ENCODE measurements at places on chromosomes 3 and 15.

DNA sequence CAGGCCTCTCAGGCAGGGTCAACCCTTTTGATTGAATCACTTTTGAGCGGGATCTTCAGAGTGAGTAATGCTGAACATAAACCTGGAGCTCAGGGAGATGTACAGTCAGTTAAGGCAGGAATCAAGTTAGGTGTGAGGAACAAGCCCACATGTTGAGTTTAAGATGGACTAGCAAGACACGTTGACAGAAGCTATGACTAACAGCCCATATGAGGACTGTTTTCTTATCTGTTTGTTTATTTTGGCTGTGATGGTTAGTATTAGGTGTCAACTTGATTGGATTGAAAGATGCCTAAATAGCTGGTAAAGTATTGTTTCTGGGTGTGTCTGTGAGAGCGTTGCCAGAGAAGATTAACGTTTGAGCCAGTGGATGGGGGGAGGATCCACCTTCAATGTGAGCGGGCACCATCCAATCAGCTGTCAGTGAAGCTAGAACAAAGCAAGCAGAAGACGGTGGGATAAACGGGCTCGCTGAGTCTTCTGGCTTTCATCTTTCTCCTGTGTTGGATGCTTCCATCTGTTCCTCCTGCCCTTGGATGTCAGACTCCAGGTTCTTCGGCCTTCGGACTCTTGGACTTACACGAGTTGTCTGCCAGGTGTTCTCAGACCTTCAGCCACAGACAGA is 232.3 kb upstream of the STAC start:
- no peak for DNase-seq

DNA sequence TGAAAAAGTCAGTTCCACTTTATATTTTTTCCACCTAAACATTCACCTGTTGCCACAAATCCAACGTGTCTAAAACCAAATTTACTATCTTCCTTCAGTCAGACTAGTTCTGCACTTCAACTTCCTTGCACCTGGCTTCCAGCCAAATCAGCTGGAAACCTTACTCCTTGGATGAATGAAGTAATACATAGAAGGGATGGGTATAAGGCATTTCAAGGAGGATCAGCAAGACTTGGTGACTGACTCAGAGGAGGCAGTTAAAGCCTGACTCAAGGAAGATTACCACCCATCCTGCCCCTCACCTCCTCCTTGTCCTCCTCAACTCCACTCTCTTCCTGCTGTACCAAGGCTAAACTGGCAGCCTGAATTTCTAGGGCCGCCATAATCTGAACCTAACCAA is 37.1 kb downstream of the QTRT2 start:
- peak; percentile 88 for DNase-seq

GRCh38 chr15:98304371-98304770 is 343.9 kb downstream of the ARRDC4 start:
- DNase-seq: no peak

GRCh38 chr3:131107637-131108433 is 81.2 kb downstream of the NEK11 start:
- peak; percentile 35 for DNase-seq

GRCh38 chr15:99502182-99502581 is 63.6 kb upstream of the MEF2A start:
- no peak for DNase-seq

DNA sequence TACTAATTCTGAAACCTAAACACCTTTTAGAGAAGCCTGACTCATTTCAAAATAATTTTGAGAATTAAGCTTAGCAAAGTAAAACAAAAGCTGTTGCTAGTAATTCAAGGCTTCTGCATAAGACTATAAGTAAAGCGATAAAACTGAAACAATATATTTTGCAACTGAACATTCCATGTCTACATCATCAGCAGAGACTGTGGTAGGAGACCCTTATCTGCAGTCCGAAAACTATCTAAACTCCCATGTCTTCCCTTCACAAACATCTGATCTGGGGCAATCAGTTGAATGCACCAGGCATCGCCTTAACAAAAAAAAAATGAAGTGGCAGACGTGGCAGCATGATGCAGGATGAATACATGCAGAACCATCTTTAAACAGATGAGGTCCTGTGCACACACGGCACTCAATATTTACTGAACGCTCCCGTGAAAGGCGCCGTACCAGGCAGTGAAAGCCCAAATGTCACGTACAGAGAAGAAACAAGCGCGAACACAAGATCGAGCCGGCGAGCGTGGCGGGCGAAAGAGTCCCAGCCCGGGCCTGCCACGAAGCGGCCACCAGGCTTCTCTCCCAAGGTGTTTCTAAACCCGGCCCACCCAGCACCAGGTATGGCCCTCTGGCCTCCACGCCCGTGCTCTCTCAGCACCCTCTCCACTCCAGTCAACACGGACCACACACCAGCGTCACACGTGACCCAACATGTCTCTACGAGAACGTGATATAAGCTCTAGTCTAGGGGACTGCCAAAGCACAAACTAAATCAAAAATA is 63.0 kb downstream of the CHSY1 start:
- DNase-seq: peak; percentile 86

GRCh38 chr3:14478956-14479550 is 61.1 kb downstream of the GRIP2 start:
- no peak for DNase-seq

- no peak for DNase-seq
Observed at GRCh38 chr15:52067545-52067926, 45.0 kb downstream of the BCL2L10 start.

GRCh38 chr3:163809540-163809993 is 1268.7 kb downstream of the SI start:
- DNase-seq: no peak

DNA sequence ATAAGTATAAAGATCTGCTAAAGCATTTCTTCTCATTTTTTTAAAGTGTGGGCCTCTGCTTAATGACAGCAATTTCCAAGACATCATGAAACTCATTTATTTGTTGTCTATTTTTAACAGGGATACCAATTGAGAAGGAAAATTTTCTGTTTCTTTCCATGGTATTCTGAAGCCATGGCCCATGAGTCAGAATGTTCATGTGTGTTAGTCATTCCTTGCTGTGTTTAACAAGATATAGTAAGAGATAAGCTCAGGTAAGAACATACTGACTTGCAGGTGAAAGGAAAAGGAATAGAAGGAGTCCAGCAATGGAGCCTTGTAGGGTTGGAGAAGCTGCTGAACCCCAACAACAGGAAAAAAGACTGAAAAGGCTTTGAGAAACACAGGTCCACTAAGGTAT is 17.0 kb upstream of the ARID3B start:
- no peak for DNase-seq

- DNase-seq: no peak
Observed at GRCh38 chr3:129645286-129645685, 38.8 kb upstream of the PLXND1 start.

DNA sequence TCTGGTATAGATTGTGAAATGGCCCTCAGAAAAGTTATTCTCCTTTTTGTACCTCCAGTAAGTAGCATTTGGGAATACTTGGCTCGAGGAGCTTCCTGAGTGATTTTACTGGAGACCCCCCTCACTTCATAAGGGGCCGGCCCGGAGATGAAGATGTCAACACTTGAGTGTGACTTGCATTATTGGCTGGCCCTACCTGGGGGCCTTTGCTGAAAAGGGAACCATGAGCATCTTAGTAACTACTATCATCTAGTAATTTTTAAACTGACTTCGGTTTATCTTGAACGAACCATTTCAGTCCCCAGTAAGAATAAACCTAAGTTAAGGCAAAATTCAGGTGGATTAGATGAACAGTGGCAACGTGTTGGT is 1.3 kb downstream of the FAIM start:
- no peak for DNase-seq
